A549 treated with DMSO at 1 μM for 4 hours (cell line): ENCODE measurements at places on chromosomes 3 and 15. TPM values are rescaled to one million over a fixed set of nuclear protein-coding genes. Genes with fewer than 3 reads are reported as not detected.

PLSCR5 gene
- not detected in 5 replicates for total RNA-seq

TIMP4 gene
- 10.8 to 14.6 TPM (median 11.3 TPM) in 5 replicates for total RNA-seq

PIGZ gene
- total RNA-seq, result 1.1 to 1.6 TPM (median 1.2 TPM) in 5 replicates

MYZAP gene
- 0.51 to 0.88 TPM (median 0.63 TPM) in 5 replicates for total RNA-seq

PLA2G4E gene
- not detected in 5 replicates for total RNA-seq

HACD3 gene
- 132 to 169 TPM (median 155 TPM) in 5 replicates for total RNA-seq

SH3BP5 gene
- total RNA-seq, result 19.0 to 23.4 TPM (median 22.1 TPM) in 5 replicates

ADPRH gene
- 2.9 to 3.4 TPM (median 3.0 TPM) in 5 replicates for total RNA-seq

MASP1 gene
- total RNA-seq, result 0.06 TPM in 1 of 5 replicates, not detected in the others

DOCK3 gene
- 0.37 to 0.50 TPM (median 0.43 TPM) in 5 replicates for total RNA-seq

MCF2L2 gene
- 0.06 to 0.27 TPM (median 0.15 TPM) in 5 replicates for total RNA-seq

SPINK8 gene
- total RNA-seq, result not detected in 5 replicates

SELENOT gene
- total RNA-seq, result 86.7 to 118 TPM (median 116 TPM) in 5 replicates

NEK4 gene
- total RNA-seq, result 12.3 to 15.7 TPM (median 15.0 TPM) in 5 replicates

MLH1 gene
- total RNA-seq, result 32.8 to 39.8 TPM (median 35.5 TPM) in 5 replicates

CISH gene
- 0.48 to 0.75 TPM (median 0.70 TPM) in 5 replicates for total RNA-seq

ZPLD1 gene
- total RNA-seq, result 0.04 to 0.07 TPM (median 0.06 TPM) in 4 of 5 replicates, not detected in the other

CSPG5 gene
- 0.77 to 1.3 TPM (median 1.0 TPM) in 5 replicates for total RNA-seq

BCL2A1 gene
- 16.7 to 27.1 TPM (median 19.4 TPM) in 5 replicates for total RNA-seq

LRRN1 gene
- not detected in 5 replicates for total RNA-seq

GREM1 gene
- total RNA-seq, result 8.3 to 21.2 TPM (median 9.4 TPM) in 5 replicates

HHLA2 gene
- total RNA-seq, result 0.05 to 0.26 TPM (median 0.08 TPM) in 4 of 5 replicates, not detected in the other

SERINC4 gene
- 0.06 to 0.23 TPM (median 0.12 TPM) in 4 of 5 replicates, not detected in the other for total RNA-seq

AP3B2 gene
- total RNA-seq, result 0.61 to 1.2 TPM (median 0.74 TPM) in 5 replicates

CCDC13 gene
- 0.40 to 0.79 TPM (median 0.58 TPM) in 5 replicates for total RNA-seq

ANKUB1 gene
- total RNA-seq, result not detected in 5 replicates

UBE2Q2 gene
- total RNA-seq, result 33.6 to 45.6 TPM (median 38.1 TPM) in 5 replicates

CMTM8 gene
- 4.6 to 11.2 TPM (median 9.9 TPM) in 5 replicates for total RNA-seq

STRC gene
- 0.02 to 0.23 TPM (median 0.09 TPM) in 5 replicates for total RNA-seq

GOLGA6L7 gene
- not detected in 5 replicates for total RNA-seq

GP9 gene
- total RNA-seq, result not detected in 5 replicates

RETNLB gene
- total RNA-seq, result not detected in 5 replicates

MKRN3 gene
- total RNA-seq, result 2.2 to 3.6 TPM (median 2.8 TPM) in 5 replicates

ISG20 gene
- 38.7 to 47.1 TPM (median 41.0 TPM) in 5 replicates for total RNA-seq

TUBGCP4 gene
- 4.0 to 8.1 TPM (median 6.3 TPM) in 5 replicates for total RNA-seq

LARP6 gene
- 52.1 to 84.0 TPM (median 73.8 TPM) in 5 replicates for total RNA-seq

SERPINI2 gene
- not detected in 5 replicates for total RNA-seq

FOXB1 gene
- not detected in 5 replicates for total RNA-seq

PLAAT1 gene
- 0.23 TPM in 1 of 5 replicates, not detected in the others for total RNA-seq

PODXL2 gene
- 7.8 to 10.2 TPM (median 10.1 TPM) in 5 replicates for total RNA-seq

SPESP1 gene
- total RNA-seq, result not detected in 5 replicates

ATP13A5 gene
- total RNA-seq, result not detected in 5 replicates

ALPK3 gene
- 0.09 to 0.28 TPM (median 0.11 TPM) in 5 replicates for total RNA-seq

LRRC49 gene
- 3.6 to 5.4 TPM (median 4.8 TPM) in 5 replicates for total RNA-seq

DHFR2 gene
- total RNA-seq, result 2.8 to 3.9 TPM (median 3.7 TPM) in 5 replicates

WDR93 gene
- 0.13 to 0.21 TPM (median 0.19 TPM) in 5 replicates for total RNA-seq

GABRB3 gene
- total RNA-seq, result 65.5 to 99.5 TPM (median 86.7 TPM) in 5 replicates
